ENCODE measurements at places on chromosomes 7 and 10.

DNA sequence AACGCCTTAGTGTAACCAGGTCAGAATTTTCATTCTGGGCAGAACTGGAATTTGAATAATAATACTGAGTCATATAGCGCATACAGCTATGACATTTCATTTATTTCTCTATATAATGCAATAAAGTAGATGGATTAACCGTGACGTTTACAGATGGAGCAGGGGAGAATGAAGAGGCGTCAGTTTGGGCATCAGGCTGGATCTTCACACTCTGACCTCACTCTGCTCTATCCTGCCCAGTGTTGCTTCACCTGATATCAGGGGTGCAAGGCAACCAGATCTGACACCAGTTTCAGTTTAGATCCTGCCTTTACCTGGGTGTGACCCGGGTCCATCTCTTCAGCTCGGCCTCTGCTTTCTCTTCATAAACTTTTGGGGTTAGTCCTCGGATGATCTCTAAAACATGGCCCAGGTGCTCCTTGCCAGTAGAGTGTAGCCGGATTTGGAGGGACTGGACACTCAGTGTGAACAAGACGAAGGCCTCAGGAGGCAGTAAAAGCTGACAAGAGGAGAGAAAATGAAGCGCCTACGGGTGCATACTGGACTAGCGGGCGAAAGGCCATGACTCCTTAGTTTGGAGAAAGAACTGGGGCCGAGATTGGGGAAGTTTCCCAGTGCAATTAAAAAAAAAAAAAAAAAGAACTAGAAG is 1.4 kb upstream of the ZYX start:
- no peak for DNase-seq

DNA sequence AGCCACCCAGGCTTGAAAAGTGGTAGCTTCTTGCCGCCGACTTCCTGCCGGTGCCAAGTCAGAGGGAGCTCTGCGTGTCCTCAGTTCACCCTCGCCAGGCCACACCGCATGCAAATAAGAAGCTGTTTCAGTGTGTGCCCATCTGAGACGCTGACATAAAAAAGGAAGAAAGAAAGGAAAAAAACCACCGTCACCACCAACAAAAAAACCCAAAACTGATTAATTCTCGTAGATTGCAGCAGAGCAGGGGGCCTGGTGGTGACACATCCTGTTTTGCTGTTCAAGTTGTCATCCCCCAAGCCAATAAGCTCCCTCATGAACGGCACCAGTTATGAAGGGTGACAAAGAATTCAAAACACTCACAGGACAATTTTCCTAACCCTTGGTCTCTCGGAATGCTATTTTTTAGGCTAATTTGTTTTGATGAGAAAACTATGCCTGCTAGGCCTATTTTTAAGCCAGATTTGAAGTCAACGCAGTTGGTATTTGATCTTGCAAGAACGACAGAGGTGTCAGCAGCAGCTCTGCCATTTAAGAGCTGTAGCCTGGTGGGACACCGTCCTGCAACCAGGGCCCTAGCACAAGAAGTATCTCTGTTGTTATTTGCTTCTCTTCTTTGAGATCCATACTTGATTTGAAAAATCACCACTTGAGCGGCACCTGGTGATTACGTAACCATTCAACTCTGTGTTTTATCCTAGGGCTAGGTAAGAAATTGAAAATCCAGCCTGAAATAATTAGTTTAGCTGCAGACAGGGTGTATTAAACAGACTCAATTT is 145.6 kb downstream of the PFKFB3 start:
- DNase-seq: no peak

DNA sequence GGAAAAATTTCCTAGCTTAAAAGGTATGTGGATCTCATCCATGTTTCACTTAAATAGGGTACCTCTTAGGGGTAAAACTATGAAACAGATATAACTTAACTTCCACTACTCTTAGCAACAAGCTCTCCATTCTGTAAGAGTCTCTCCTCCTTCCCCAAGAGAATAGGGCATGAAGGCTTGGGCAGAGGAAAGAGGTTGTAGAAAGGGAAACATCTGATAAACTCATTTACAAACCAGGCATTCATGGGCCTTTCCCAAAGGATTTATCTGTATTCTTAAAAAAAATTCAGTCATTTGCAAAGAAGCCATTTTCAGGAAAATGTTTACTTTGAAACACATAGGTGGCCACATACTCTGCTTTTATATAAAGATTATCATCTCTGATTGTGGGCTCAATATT is 82.7 kb downstream of the SEMA3A start:
- no peak for DNase-seq

DNA sequence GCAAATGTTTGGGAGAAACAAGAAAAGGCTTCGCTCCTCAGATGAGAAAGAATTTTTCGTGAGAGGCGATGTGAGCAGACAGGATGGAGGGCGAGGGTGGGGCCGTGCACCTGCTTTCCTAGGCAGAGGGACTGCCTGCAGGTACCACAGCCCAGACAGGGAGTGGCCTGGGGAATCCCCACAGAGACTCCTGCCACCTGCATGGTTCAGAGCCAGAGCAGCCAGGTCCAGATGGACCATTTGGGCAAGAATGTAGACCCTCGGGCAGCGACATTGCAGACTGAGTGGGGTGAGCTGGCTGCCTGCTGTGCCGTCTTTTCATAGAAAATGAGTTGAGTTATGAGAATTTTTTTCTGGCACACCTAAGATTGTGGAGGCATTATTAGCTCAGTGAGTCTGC is 216.8 kb downstream of the SNX10 start:
- DNase-seq: no peak

GRCh38 chr7:84390845-84391244 is 196.3 kb upstream of the SEMA3A start:
- DNase-seq: no peak

DNA sequence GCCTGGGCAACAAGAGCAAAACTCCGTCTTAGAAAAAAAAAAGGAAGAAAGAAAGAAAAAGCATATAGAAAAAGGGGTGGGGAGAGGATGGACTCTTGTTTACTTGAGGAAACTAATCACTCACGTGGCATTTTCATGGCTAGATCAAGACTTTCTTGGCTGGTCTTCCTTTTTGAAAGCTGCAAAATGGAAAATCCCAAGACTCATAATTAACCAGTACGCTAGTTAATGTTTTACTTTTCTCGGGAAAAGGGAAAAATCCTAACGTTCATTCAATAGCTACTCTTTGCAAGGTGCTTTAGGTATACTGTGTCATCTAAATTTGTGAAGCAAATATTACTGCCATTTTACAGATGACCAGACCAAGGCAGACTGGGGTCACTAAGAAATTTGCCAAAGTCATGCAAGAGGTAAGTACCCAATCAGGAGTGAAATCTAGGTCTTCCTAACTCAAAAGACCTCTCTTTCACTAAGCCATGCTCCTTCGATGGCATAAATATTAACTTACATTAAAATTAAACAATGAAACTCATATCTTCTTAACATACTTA is 24.4 kb downstream of the NAPEPLD start:
- DNase-seq: no peak

- DNase-seq: no peak
Observed at GRCh38 chr10:61721431-61721830, 58.7 kb downstream of the CABCOCO1 start.

DNA sequence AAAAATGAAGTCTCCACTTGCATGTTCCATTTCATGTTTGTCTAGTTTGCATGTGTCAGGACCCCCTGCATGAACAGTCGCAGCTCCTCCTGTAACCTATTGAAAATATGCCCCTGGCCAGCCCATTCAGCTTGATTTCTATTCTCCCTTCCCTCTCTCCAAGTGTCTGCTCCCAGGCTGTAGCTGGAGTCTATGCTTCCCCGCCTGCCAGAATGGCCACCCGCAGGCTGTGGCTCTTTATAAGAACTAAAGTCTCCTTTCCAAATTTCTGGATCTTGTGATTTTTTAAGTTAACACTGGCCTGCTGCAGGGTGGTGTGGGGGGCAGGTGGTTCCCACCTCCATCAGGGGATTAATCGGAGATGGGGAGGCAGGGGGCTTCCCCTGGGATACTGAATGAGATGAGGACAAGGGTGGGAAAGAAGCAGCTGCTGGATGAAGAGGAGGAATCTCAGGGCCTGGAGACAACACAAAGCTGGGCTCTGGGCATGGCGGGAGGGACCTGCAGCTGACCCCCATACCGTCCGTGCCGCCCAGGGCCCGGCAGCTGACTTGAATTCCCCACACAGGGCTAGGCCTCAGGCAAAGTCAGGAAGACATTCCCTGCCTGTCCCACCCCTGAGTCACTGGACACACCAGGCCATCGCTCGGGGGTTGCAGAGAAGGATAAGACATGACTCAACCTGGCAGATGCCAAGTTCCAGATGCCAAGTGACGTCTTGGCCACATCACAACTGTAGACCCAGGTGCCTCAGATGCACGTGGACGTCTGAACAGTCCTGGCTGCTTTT is 399.5 kb upstream of the FOXK1 start:
- no peak for DNase-seq

GRCh38 chr7:131633342-131633843 is 77.0 kb upstream of the PODXL start:
- peak; percentile 81 for DNase-seq

DNA sequence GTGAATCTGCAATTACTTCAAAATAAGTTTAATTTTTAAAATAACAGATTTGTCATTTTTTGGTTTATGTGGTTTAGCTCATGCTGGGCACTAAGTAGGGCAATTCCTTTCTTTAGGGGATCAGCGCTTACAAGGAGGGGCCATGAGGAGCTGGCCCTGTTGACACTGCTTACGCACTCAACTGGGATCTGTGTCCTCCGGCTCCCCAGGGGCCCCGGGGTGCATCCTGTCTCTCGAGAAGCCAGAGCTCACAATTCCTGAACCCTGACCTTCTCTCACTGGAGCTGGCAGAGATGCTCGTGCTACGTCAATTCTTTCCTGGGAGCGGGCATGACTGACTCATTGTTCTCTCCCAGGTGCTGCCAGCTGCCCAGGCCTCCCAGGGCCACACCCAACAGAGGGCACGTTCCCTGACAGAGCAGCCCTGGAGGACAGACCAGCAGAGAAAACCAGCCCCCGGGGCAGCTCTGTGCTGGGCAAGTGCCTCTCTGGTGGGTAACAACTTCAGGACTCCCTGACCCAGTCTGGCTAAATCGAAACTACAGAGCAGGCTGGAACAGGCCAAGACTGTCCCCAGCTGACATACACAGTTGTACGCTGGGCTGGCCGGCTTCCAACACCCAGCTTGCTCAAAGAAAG is 36.8 kb downstream of the CTBP2 start:
- no peak for DNase-seq

DNA sequence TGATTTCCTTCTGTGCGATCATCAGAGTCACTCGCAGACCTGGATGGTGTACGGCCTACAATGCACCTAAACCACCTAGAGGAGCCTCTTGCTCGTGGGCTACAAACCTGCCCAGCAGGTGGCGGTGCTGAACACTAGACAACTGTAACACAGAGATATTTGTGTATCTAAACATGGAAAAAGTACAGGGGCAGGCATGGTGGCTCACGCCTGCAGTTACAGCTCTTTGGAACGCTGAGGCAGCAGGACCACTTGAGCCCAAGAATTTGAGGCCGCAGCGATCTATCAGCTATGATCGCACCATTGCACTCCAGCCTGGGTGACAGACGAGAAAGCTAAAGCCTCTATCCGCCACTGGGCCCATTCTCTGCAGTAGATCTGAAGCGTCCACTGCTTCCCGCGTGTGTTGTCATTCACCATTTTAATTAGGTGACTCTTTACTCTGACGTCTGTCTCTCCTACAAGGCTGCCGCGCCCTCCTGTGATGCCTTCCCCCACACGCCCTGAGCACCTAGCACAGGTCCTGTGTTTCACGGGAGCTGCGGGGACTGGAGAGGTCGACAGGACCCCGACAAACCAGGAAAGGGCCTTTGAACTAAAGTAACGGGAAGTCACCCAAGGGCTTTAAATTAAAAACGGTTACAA is 774 bp downstream of the TUBGCP2 start:
- no peak for DNase-seq

DNA sequence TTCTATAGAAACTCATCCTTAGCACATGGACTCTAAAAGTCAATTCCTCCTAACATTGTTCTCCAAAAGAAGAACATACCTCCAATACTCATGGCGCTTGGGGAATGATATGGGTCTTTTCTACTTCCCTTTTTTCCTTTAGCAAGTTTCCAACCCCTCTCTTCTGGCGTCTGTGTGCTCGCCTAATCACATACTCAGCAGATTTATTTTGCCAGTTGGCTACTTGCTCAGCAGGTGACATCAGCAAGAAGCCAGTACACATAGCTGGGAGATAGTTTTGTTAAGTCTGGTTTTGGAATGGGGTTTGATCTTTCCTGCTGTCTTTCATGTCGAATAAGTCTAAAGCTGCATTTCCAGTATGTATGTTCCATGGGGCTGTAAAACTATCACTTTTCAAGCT is 193.8 kb downstream of the POM121L12 start:
- no peak for DNase-seq

- DNase-seq: no peak
Observed at GRCh38 chr7:148693651-148694050, 5.1 kb upstream of the CUL1 start.

- no peak for DNase-seq
Observed at GRCh38 chr10:72742797-72743196, 50.9 kb downstream of the MCU start.

DNA sequence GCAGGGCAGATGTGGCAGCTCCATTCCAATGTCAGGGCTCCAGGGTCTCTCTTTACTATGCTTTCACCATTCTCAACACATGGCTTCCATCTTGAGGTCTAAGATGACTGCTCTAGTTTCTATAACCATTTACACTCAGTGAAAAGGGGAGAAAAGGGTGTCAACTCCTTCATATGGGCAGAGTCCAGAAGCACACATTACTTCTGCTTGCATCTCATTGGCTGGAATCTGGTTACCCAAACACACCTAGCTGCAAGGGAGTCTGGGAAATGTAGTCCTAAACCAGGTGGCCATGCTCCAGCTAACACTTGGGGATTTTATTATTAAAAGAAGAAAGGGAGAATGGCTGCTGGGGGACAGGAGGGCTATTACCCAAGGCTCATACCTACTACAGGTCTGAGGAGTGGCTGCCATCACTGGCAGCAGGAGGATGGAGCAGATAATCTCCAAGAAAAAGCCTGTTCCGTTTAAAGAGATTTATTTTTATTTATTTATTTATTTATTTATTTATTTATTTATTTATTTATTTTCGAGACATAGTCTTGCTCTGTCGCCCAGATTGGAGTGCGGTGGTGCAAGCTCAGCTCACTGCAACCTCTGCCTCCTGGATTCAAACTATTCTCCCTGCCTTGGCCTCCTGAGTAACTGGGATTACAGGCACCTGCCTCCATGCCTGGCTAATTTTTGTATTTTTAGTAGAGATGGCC is 29.1 kb upstream of the LBX1 start:
- DNase-seq: no peak

GRCh38 chr7:28155964-28156363 is 24.6 kb downstream of the JAZF1 start:
- no peak for DNase-seq

DNA sequence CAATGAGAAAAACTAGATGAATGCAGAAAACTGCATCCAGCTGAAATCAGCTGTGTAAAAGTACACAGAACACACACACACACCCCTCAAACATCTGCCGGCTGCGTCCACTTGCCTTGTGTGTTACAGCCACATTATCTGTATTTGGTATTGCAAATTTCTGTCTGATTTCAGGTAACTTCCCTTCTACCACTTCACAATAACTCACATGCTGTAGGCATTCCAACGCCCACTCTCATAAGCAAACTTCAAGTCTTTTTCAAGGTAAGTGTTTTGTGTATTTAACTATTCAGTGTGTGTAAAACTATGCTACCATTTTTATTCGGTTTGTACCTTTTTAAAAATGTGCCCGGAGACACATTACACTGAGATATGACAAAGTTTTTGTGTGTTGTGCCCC is 594.2 kb downstream of the SORCS1 start:
- DNase-seq: no peak
